ENCODE measurements at places on chromosomes 13 and 19.
A peak's percentile ranks its signal among the peaks of the same experiment; 100 is the strongest.

- H3K4me1 ChIP-seq, result no peaks in the 10 kb centered on the region
- H3K27ac ChIP-seq, result no peak overlapping the region
- no peak for DNase-seq
- no peaks in the 10 kb centered on the region for H3K27me3 ChIP-seq
- H3K36me3 ChIP-seq, result peaks cover 3% of the 10 kb centered on the region
- no peak overlapping the region for H3K4me3 ChIP-seq
Observed at GRCh38 chr19:7611541-7612279, 16.0 kb downstream of the CAMSAP3 start.

- no peak overlapping the region for H3K4me3 ChIP-seq
- no peaks in the 10 kb centered on the region for H3K27me3 ChIP-seq
- no peak overlapping the region for H3K27ac ChIP-seq
- no peaks in the 10 kb centered on the region for H3K36me3 ChIP-seq
- no peak for DNase-seq
Observed at GRCh38 chr13:38053896-38054295, 184.3 kb upstream of the TRPC4 start.

GRCh38 chr13:114044486-114044885 lies 70.6 kb upstream of the C13orf46 start:
- no peak overlapping the region for H3K4me3 ChIP-seq
- H3K27me3 ChIP-seq, result no peaks in the 10 kb centered on the region
- peak overlapping the region; percentile 84 for H3K27ac ChIP-seq
- peaks cover 57% of the 10 kb centered on the region for H3K4me1 ChIP-seq

GRCh38 chr13:21069561-21070004 lies 8.2 kb upstream of the LATS2 start:
- H3K27ac ChIP-seq, result no peak overlapping the region
- no peak for DNase-seq
- H3K4me1 ChIP-seq, result peaks cover 4% of the 10 kb centered on the region

- H3K4me1 ChIP-seq, result peaks cover 30% of the 10 kb centered on the region
- no peak overlapping the region for H3K27ac ChIP-seq
- peaks cover 7% of the 10 kb centered on the region for H3K27me3 ChIP-seq
- DNase-seq, result peak; percentile 35
- H3K4me3 ChIP-seq, result no peak overlapping the region
Observed at GRCh38 chr19:16288544-16288943, 36.1 kb upstream of the KLF2 start.

- no peak for DNase-seq
- no peak overlapping the region for H3K4me3 ChIP-seq
- peaks cover 14% of the 10 kb centered on the region for H3K4me1 ChIP-seq
- H3K27ac ChIP-seq, result no peak overlapping the region
Observed at GRCh38 chr19:18710996-18711751, 27.7 kb downstream of the CRTC1 start.

- no peak for DNase-seq
- no peaks in the 10 kb centered on the region for H3K36me3 ChIP-seq
- H3K27ac ChIP-seq, result no peak overlapping the region
- H3K4me1 ChIP-seq, result no peaks in the 10 kb centered on the region
- no peak overlapping the region for H3K4me3 ChIP-seq
- H3K27me3 ChIP-seq, result peaks cover 2% of the 10 kb centered on the region
Observed at GRCh38 chr13:91058066-91058465, 289.4 kb upstream of the MIR17HG start.

- H3K36me3 ChIP-seq, result no peaks in the 10 kb centered on the region
- no peaks in the 10 kb centered on the region for H3K4me1 ChIP-seq
- no peaks in the 10 kb centered on the region for H3K27me3 ChIP-seq
- H3K4me3 ChIP-seq, result no peak overlapping the region
- DNase-seq, result no peak
Observed at GRCh38 chr13:21117104-21117809, 55.9 kb upstream of the LATS2 start.

DNA sequence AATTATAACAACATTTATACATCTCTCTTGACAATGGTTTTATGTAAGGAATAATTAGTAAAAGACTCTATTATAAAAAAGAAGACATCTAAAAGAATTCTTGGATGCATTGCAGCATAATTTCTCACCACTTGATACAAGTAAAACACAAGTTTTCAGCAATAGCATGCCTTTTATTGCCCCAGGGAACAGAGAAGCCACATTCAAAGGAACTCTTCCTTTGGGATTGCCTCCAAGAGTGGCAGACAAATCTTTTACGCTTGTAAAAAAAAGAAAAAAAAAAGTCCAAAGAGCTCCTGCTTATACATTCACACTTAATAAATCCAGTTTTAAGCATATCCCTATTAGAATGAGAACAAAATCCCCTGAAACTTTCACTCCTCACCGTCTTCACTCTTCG lies 2357.8 kb upstream of the PCDH20 start:
- no peak for DNase-seq
- no peak overlapping the region for H3K4me3 ChIP-seq
- no peak overlapping the region for H3K27ac ChIP-seq

GRCh38 chr13:51006067-51006845 lies 96.7 kb downstream of the RNASEH2B start:
- no peaks in the 10 kb centered on the region for H3K36me3 ChIP-seq
- no peak for DNase-seq
- no peak overlapping the region for H3K4me3 ChIP-seq
- no peak overlapping the region for H3K27ac ChIP-seq
